Activated CD4-positive, alpha-beta T cell treated with anti-CD3 and anti-CD28 coated beads for 36 hours (primary cell): ENCODE measurements at places on chromosomes 6 and 20.

- peak; percentile 28 for DNase-seq
Measured at GRCh38 chr20:20712004-20712473, 405 bp downstream of the RALGAPA2 start.

DNA sequence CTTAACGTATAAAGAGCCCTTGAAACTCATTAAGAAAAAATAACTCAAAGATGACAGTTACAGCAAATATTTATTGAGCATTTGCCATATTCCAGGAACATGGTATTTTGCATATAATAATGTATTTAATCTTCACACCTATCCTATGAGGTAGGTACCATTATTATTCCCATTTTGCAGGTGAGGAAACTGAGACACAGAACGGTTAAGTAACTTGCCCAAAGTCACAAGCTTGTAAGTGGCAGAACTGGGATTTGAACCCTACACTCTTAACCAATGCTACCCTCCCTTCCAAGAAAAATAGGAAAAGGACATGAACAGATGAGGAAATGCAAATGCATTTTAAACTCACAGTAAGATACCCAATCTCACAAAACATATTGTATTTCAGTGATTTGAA lies 5.3 kb upstream of the UBE2V1 start:
- DNase-seq, result no peak

- DNase-seq, result no peak
Measured at GRCh38 chr6:13298446-13298845, 29.9 kb downstream of the TBC1D7 start.

DNA sequence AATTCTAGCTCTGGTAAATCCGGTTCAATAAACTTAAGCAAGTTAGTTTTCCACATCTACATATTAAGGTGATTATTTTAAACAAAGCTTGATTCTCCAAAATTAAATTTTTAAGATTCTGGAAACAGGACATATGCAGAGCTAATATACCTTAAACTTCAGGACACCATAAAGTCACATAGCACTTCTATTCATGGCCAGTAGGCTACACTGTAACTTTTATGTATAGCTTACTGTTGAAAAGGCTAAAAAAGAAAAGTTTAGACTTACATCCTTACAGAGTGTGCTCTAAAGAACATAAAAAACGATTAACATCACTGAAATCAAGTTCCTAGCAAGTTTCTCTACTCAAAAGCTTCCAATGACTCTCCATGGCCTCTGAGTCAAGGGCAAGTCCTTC lies 224.7 kb downstream of the PTPRK start:
- no peak for DNase-seq

GRCh38 chr6:42774201-42774600 lies 7.7 kb upstream of the BICRAL start:
- DNase-seq, result peak; percentile 72

DNA sequence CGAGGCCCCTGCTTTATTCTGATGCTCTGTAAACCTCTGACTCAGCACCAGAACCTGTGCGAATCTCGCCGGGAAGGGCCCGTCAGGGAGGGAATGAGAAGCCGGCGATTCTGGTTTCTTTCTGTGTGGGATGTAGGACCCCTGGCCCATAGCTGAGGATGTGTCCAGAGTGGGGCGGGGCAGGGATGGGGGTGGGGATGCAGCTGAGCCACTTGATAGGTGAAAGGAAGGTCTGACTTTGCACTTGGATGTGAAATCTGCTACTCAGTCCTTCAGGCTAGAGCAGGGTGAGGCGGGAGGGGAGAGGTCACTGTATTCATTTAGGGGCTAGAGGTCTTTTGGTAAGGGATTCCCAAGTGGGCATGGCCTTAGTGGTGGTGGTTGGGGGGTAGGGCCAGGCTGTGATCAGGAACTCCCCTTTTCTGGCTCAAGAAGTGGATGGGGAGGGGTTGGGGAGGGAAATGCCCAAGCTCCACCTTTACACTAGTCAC lies 2.3 kb downstream of the TOX2 start:
- DNase-seq, result peak; percentile 55

DNA sequence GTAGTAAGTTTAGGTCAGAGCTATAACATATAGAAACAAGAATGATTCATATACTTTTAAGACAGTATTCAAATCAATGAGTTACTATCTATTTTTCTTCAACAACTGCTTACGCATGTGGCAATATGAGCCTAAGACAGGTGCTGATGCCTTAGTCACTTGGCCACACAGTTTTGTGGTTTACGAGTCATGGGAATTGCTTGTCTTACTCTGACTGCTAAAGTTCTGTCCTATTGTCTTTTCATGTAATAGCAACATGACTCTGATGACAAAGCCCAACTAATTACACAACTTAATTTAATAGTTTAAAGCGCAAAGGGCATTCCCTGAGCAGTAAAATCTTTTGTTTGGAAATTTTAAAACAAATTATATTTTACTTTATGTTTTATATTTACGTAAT lies 159.3 kb upstream of the CENPW start:
- peak; percentile 70 for DNase-seq

- DNase-seq, result no peak
Measured at GRCh38 chr20:16271450-16271849, 301.8 kb downstream of the KIF16B start.

GRCh38 chr6:15389765-15390723 lies 144.2 kb downstream of the JARID2 start:
- DNase-seq, result no peak

- DNase-seq, result peak; percentile 88
Measured at GRCh38 chr20:3710703-3711483, 1.5 kb downstream of the SIGLEC1 start.

DNA sequence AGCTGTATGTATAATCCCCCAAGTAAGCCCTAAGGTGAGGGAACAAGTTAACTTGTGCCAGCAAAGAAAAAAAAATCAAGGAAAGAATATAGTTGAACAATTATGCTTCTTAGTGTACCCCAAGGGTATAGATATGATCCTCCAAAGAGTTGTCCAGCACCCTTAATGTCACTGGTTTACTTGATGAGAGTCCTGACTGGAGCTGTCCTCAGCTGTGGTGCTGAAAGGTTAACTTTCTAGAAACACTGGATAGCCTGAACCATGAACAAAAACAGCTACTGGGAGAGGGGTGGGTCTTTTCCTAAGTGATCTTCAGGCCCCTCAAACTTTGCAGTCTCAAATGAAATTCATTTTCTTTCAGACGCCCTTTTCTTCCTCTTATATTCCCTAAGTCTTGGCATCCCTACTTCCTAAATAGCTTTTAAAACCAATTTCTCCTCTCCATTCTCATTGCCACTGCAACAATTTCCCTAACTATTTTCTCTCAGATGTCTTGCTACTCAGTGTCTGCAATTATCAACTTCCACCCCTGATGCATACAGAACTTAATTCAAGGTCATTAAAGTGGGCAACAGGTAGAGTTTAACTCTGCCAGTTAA lies 83.5 kb upstream of the PROKR2 start:
- peak; percentile 22 for DNase-seq

DNA sequence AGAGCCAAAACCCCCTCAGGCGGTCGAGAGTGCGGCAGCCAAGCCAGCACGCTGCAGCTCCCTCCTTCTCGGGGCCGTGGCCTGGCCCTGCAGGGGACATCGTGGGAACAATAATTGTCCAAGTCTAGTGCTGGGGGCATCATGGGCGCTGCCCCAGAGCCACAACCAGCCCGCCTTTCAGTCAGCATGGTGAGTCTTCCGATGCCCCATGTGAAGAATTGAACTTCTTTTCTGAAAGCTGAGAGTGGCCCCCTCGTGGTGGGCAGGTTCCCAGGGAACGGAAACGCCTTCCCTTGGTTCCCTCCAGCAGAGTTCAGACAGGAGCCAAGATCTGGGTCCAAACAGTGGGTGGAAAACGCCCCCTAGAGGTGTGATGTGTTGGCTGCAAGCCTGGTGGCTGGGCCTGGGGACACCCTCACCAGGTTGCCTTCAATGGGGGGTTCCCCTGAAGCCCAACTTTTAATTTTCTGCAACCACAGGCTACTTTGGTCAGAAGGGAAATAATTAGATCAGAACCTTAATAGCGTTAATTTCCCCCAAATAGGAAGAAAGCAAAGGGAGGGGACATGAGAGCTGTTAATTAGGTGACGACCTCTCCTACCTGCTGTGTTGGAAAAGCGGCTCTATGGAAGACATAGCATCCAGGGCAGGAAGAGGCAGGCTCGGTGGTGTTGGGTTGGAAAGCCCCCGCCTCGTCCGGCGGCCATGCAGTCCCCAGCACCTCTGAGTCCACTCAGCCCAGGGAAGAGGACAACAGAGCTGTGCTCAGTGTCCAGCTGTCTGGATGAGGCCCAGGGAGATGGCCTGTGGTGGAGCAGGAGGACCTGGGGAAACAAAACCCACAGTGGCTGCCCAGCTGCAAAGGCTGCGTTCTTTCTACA lies 4.7 kb upstream of the MRGBP start:
- peak; percentile 89 for DNase-seq

GRCh38 chr6:13611715-13612114 lies 3.4 kb upstream of the NOL7 start:
- DNase-seq, result no peak

DNA sequence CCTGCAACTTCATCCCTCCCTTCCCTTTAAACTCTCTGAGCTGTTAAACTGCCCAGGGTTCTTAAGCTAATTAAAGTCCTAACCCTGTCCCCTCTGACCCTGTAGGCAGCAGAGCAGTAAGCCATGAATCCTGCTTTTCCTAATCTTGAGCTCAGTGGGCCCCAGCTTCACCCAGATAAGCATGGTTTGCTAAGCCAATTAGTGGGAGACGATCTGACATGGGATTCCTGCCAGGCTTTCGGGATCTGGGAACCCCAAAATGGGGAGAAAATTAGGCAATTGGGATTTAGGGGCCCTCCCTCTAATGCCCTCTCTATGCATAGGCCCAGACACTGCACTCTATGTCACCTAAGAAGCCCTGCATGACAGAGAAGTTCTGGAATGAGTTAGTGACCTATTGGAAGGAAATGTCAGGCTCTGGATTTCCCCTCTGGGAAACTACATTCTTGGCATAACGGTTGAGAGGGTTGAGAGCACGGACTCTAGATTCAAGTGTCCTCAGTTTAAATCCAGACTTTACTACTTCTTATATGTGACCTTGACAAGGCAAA lies 4.6 kb downstream of the XKR7 start:
- no peak for DNase-seq

DNA sequence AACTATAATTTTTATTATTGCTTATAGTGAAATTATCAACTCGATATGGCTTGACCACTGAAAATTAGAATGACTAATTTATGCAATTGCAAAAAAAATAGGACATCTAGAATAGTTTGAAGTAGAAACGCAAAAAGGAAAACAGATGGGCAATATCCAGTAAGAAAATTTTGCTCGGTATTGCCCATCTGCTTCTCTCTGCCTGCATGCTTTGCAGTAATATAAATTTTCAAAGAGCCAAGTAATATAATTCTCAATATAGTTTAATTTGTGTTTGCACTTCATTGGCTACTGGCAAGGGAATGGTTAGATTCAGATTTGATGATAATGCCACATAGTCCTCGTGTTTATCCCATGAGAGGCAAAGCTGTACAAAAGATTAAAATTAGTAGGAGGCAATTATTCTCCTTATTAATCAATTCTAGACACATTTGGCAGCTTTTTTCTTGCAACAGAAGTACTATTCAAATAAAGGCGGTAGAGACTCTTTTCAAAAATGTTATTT lies 27.3 kb upstream of the LAMA2 start:
- no peak for DNase-seq

- DNase-seq, result no peak
Measured at GRCh38 chr6:24255676-24256075, 102.2 kb downstream of the DCDC2 start.

- DNase-seq, result no peak
Measured at GRCh38 chr6:92648364-92649086, 770.8 kb downstream of the EPHA7 start.

- DNase-seq, result no peak
Measured at GRCh38 chr6:108453601-108454185, 107.0 kb upstream of the FOXO3 start.

- DNase-seq, result no peak
Measured at GRCh38 chr6:17334265-17334664, 53.1 kb downstream of the RBM24 start.

- no peak for DNase-seq
Measured at GRCh38 chr20:20414640-20415220, 46.8 kb downstream of the INSM1 start.

DNA sequence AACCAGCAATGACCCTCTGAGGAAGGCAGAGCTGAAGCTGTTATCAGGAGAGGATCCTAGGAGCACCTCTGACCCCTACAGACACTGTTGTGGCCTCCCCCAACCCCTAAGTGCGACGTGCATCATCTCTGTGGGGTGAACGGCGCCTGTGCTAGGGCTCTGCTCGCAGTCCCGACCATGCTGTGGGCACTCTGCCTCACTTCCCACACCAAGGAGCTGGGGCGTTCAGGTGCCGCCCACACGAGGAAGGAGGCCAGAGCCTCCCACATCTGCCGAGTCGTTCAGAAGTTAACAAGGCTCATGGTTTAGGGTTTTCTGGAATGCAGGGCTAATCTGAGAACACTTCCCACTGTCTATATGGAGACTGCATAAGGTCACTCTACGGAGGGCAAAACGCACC lies 62.1 kb downstream of the GINS1 start:
- DNase-seq, result no peak

DNA sequence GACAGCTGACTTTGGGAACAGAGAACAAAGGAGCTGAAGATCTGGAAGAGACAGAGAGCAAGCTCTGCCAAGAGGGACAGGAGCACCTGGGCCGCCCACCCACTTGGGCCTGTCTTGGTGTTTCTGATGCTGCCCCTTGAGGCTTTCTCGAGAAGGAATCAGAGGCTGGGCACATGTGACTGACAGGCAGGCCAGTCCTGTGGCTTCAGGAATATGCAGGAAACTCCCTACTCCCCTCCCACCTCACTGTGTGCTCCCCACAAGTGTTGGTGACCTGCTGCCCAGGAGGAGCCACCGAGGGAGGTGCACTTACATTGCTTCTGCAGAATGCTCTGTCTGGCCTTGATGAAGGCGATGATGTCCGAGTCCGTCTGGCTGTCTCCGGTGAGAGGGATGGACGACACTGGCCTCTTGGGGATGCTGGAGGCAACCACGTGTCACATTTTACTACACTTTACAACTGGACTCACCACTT lies 20.9 kb upstream of the KCNK16 start:
- DNase-seq, result no peak

- no peak for DNase-seq
Measured at GRCh38 chr6:165552248-165552736, 110.7 kb downstream of the PDE10A start.

GRCh38 chr6:36550473-36551000 lies 3.3 kb upstream of the STK38 start:
- DNase-seq, result no peak

GRCh38 chr20:56900252-56900651 lies 271.1 kb downstream of the TFAP2C start:
- no peak for DNase-seq

GRCh38 chr6:25623879-25624278 lies 28.1 kb upstream of the SCGN start:
- DNase-seq, result no peak

GRCh38 chr6:170089963-170090362 lies 200.9 kb downstream of the DLL1 start:
- DNase-seq, result no peak
